ENCODE measurements at places on chromosomes 11 and 22. TPM values are rescaled to one million over a fixed set of nuclear protein-coding genes. Genes with fewer than 3 reads are reported as not detected.
A peak's percentile ranks its signal among the peaks of the same experiment; 100 is the strongest.

DNA sequence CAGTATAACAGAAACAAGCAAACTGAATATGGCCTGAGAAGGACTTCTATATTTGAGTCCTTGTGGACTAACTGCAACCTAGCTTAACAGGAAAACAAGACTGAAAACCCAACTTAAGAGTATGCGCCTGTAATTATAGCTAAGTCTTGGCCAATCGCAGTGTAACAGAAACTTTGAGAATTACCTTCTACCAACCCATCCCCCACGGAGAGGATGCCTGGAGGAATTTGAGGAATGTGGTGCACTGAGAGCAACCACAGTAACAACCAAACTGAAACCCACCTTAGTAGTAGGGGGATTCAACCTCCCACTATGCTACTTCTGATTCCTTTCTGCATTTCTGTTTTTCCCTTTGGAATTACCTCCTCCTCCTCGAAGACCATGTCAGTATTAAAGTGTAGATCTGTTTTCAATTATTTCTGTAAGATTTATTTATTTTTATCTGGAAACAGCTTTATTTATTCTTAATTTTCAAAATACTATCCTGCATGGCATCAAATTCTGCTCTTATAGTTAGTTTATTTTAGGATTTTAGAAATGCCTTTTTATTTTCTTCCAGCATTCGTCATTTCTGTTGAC, 393.6 kb downstream of the KCNA4 start:
- no peak for DNase-seq
- H3K4me3 ChIP-seq, result no peak overlapping the region
- H3K36me3 ChIP-seq, result no peaks in the 10 kb centered on the region

Gene AP1B1
- 29.7 TPM for total RNA-seq

DNA sequence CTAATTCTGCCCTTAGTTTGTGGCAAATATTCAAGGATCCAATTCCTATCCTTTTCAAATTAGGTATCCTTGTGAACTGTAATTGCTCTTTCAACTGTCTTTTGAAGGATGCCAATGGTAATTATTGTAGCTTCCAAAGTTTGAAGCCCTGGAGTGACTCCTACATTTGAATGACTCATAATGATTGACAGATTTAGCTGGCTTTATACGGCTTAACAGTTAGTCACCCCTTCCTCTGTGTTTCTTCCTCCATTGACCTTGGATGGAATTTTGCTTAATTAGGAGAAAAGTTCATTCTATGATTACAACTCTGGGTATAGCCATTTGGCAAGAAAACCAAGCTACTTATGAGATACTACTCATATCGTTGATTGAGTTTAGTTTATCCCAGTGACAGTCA, 639.3 kb upstream of the KIRREL3 start:
- no peaks in the 10 kb centered on the region for H3K36me3 ChIP-seq
- H3K4me3 ChIP-seq, result no peak overlapping the region
- H3K4me1 ChIP-seq, result no peaks in the 10 kb centered on the region
- H3K27ac ChIP-seq, result no peak overlapping the region

- H3K27me3 ChIP-seq, result no peaks in the 10 kb centered on the region
- DNase-seq, result no peak
Observed at GRCh38 chr11:11148104-11148509, 204.9 kb downstream of the CSNK2A3 start.

- H3K4me1 ChIP-seq, result no peaks in the 10 kb centered on the region
- no peak overlapping the region for H3K27ac ChIP-seq
- H3K27me3 ChIP-seq, result no peaks in the 10 kb centered on the region
- no peaks in the 10 kb centered on the region for H3K36me3 ChIP-seq
Observed at GRCh38 chr11:103534191-103534590, 425.0 kb downstream of the DYNC2H1 start.

Gene DEPDC7
- 33.3 TPM for total RNA-seq

GRCh38 chr11:2847561-2847960, 38.0 kb downstream of the CDKN1C start:
- H3K27ac ChIP-seq, result no peak overlapping the region
- no peaks in the 10 kb centered on the region for H3K36me3 ChIP-seq
- no peak for DNase-seq
- no peaks in the 10 kb centered on the region for H3K4me1 ChIP-seq

DNA sequence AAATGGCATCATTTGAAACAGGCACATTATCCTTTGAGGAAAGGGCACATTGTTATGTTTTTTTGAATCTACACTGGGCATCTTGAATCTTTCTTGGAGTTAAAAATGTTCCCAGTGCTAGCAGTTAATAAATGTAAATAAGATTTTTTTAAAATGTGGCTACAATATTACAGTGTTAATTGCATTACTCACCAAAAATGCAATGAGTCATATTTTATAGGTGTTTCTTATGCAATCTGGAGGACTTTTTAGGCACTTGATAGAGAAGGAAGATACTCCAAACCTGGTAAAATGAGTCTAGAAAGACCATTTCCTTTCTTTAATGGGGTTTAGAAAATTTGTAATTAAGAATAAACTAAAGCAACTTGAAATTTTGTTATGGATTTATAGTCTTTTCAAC, 238.0 kb downstream of the METTL15 start:
- H3K36me3 ChIP-seq, result no peaks in the 10 kb centered on the region
- no peak for DNase-seq
- no peak overlapping the region for H3K4me3 ChIP-seq
- no peak overlapping the region for H3K27ac ChIP-seq
- H3K27me3 ChIP-seq, result no peaks in the 10 kb centered on the region
- H3K4me1 ChIP-seq, result peaks cover 16% of the 10 kb centered on the region

Gene APOBEC3B
- 13.9 TPM for total RNA-seq

DNA sequence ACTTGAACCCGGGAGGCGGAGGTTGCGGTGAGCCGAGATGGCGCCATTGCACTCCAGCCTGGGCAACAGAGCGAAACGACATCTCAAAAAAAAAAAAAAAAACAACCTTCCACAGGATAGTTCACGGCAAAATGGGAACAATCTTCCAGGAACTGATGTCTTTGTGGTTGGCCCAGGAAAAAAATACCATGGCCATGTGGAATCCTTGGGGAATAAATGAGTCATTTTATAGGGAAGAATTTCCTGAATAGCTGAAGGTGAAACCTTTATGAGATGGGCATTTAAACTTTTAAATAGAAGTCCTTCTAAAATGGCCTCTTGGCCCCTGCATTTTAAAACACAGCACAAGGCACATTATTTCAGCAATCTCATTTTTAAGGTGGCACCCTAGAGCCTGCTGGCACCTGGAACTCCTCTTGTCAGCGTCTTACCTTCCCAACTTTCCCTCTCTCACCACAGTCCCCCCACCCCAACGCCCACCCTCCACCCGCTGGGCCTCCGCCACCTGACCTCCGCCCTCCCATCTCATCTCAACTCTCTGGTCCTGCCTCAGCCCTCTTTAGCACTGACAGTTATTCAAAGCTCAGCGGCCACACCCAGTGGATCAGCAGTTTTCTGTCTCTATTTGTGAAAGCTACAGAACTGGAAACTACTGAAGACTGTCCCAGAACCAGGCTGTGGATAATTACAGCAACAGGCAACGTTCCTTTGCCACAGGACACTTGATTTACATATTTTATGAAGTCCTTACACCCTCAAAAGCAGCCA, 43.1 kb downstream of the SCGB1A1 start:
- H3K36me3 ChIP-seq, result no peaks in the 10 kb centered on the region
- no peak overlapping the region for H3K4me3 ChIP-seq
- H3K4me1 ChIP-seq, result peaks cover 65% of the 10 kb centered on the region
- H3K27ac ChIP-seq, result no peak overlapping the region
- DNase-seq, result no peak

GRCh38 chr11:114343020-114343419, 46.8 kb downstream of the NNMT start:
- H3K4me3 ChIP-seq, result no peak overlapping the region
- no peaks in the 10 kb centered on the region for H3K36me3 ChIP-seq
- H3K27ac ChIP-seq, result no peak overlapping the region
- DNase-seq, result no peak
- no peaks in the 10 kb centered on the region for H3K4me1 ChIP-seq

DNA sequence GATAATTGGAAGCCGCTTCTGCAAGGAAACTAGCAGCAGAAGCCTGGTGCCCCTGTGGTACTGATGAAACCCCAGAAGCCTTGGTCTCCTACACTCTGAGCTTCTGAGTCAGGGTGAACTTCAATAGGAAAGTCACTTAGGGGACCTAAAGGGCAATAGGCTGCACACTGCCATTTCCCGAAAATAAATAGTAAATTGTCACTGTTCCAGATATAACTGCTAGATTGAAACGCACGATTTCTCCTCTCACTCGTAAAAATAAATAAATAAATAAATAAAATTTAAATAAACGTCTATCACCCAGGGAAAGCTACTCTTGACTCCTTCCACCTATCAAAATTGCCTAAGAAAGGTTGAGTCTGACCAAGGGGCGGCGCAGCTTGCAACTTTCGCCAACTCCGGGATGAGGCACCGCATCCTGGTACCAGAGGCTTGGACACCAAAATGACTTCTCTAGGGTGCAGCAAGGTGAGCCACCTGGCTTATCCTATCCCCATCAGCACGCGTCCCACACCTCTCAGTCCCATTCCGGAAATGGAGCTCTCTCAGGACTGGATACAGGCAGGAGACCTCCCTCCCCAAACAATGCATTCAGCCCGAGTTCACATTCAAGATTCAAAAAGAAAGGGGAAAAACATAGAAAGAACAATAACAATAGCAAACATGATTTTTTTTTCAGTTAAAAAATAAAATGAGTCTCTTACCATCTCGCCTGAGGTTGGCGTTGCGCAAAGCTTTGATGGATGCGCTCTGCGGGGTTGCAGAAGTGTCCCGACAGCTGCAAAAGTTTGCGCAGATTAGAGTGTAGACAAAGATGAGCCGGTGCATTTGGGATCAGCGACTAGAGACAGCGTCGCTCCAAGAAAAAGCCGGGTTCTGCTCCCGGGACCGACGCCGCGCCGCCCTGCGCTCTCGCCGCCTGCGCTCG, 583 bp downstream of the PDGFD start:
- peak overlapping the region; percentile 70 for H3K4me3 ChIP-seq
- H3K27me3 ChIP-seq, result peaks cover 2% of the 10 kb centered on the region
- no peaks in the 10 kb centered on the region for H3K36me3 ChIP-seq
- peaks cover 5% of the 10 kb centered on the region for H3K4me1 ChIP-seq

Gene ALX4
- total RNA-seq, result not detected

GRCh38 chr11:115191761-115192160, 312.5 kb downstream of the CADM1 start:
- peaks cover 9% of the 10 kb centered on the region for H3K4me1 ChIP-seq
- no peaks in the 10 kb centered on the region for H3K27me3 ChIP-seq
- peak; percentile 30 for DNase-seq

GRCh38 chr11:45150301-45150700, 3.9 kb downstream of the PRDM11 start:
- no peak for DNase-seq
- peaks cover 5% of the 10 kb centered on the region for H3K27me3 ChIP-seq
- H3K36me3 ChIP-seq, result no peaks in the 10 kb centered on the region
- no peak overlapping the region for H3K4me3 ChIP-seq

DNA sequence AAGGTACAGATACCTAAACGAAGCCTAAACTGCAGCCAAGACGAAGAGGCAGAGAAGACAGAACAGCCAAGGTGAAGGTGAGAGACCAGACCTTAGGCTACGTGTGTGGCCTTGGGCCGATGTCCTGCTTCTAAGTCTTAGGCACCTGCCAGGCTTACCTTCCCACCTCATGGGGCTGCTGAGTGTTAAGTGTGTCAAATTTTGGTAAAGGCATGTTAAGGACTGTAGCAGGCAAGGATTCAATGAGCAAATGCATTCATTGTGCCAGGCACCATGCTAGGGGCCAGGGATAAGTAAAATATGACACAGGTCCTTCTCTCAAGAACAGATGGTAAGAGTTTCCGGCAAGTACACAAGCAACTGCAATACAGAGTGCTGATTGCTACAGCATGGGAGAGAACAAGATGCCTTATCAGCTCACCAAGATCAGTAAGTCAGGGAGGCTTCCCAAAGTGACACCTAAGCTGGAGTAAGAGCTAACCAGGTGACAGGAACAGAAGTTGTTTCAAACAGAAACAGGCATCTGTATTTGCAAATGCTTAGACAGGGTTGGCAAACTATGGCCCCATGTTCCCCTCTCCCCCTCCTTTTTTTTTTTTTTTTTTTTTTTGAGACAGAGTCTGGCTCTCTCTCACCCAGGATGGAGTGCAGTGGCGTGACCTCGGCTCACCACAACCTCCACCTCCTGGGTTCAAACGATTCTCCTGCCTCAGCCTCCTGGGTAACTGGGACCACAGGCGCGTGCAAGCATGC, 46.7 kb downstream of the CLTCL1 start:
- H3K36me3 ChIP-seq, result no peaks in the 10 kb centered on the region
- no peaks in the 10 kb centered on the region for H3K27me3 ChIP-seq
- no peak overlapping the region for H3K27ac ChIP-seq
- no peaks in the 10 kb centered on the region for H3K4me1 ChIP-seq

Gene TIMM8B
- total RNA-seq, result 125 TPM
